ENCODE measurements at places on chromosomes 11 and 22.

DNA sequence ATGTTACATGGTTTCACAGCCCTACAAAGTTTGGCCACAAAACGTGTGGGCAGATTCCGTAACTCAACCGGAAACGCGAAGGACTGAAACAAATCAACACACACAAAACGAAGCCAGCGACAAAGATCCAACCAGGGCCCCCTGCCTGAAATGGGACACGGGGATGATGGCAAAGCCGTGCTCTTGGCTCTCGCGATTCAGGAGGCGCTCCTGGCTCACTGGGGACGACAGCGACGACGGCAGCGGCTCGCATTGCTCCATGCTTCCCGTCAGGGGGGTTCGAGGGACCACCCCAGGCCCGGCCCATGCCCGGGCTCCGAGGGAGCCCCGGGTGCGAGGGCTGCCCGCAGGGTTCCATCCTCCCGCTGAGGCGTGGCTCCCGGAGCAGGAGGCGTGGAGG is 4786.8 kb upstream of the OR11H1 start:
- no peak for DNase-seq

- peak; percentile 34 for DNase-seq
These were observed 2.7 kb downstream of the SIK3 start for GRCh38 chr11:117095284-117096161.

GRCh38 chr11:18012122-18012905 is 533 bp downstream of the SERGEF start:
- DNase-seq: peak; percentile 19

DNA sequence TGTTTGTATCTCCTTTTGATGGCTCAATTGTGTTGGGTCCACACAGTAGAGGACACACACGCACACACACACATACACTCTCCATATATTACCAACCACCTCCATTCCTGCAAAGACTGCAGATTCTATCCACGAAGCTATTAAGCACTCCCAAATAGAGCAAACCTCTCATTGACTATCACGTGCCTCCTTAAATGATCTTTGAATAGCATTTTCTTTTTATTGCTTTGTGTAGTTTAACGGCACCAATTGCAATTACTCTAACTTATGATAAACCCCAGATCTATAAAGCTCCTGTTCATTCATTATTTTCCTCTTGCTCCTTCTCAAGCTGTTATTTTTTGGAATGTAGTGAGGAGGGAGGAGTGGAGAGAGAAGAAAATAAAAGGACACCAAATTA is 204.7 kb downstream of the ST3GAL4 start:
- DNase-seq: no peak

- no peak for DNase-seq
These were observed 46.5 kb downstream of the MYO7A start for GRCh38 chr11:77174559-77174958.

- DNase-seq: no peak
These were observed 3.7 kb upstream of the TMEM109 start for GRCh38 chr11:60910281-60910687.

DNA sequence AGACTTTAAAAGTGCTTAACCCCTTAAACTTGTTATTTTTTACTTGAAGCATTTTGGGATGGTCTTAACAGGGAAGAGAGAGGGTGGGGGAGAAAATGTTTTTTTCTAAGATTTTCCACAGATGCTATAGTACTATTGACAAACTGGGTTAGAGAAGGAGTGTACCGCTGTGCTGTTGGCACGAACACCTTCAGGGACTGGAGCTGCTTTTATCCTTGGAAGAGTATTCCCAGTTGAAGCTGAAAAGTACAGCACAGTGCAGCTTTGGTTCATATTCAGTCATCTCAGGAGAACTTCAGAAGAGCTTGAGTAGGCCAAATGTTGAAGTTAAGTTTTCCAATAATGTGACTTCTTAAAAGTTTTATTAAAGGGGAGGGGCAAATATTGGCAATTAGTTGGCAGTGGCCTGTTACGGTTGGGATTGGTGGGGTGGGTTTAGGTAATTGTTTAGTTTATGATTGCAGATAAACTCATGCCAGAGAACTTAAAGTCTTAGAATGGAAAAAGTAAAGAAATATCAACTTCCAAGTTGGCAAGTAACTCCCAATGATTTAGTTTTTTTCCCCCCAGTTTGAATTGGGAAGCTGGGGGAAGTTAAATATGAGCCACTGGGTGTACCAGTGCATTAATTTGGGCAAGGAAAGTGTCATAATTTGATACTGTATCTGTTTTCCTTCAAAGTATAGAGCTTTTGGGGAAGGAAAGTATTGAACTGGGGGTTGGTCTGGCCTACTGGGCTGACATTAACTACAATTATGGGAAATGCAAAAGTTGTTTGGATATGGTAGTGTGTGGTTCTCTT is 2.8 kb downstream of the MALAT1 start:
- peak; percentile 45 for DNase-seq

DNA sequence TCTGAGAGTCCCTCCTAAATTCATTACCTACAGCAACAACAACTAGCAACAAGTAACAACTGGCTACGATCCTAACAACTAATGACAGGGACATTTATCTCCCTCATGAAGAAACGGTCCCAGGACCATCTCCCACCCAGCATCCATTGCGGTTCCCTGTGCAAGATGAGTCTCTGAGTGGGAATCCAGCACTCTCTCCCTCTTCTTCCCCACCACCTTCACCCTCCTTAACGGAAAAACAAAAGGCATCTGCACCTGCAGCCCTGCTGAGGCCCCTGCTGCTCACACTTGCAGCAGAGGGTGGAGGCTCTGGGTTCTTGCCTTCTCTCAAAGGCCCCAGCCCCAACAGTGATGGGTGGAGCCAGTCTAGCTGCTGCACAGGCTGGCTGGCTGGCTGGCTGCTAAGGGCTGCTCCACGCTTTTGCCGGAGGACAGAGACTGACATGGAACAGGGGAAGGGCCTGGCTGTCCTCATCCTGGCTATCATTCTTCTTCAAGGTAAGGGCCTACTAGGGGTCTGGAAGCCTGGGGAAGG is at the start of gene CD3G:
TSS of gene CD3G (plus strand) at position 364 of the 535 bp plus-strand sequence. CDS start at position 444, 80 bp downstream.
- DNase-seq: no peak

DNA sequence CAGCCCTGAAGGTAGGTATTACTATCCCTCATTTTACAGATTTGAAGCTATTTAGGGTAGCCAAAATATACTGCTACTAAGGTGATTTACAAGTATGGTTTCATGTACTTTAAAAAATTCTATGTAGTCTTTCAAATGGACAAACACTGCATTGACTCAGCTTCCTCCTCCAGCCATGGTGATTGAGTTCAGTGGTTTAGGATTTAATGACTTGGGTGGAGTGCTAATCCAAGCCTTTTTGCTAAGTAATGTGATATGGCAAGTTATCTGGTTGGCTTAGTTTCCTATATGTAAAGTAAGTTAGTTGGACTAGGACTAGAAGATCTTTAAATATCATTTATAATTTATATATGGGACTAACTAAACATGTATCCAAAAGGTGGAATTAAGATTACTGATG is 77.9 kb downstream of the ARHGAP20 start:
- DNase-seq: no peak

DNA sequence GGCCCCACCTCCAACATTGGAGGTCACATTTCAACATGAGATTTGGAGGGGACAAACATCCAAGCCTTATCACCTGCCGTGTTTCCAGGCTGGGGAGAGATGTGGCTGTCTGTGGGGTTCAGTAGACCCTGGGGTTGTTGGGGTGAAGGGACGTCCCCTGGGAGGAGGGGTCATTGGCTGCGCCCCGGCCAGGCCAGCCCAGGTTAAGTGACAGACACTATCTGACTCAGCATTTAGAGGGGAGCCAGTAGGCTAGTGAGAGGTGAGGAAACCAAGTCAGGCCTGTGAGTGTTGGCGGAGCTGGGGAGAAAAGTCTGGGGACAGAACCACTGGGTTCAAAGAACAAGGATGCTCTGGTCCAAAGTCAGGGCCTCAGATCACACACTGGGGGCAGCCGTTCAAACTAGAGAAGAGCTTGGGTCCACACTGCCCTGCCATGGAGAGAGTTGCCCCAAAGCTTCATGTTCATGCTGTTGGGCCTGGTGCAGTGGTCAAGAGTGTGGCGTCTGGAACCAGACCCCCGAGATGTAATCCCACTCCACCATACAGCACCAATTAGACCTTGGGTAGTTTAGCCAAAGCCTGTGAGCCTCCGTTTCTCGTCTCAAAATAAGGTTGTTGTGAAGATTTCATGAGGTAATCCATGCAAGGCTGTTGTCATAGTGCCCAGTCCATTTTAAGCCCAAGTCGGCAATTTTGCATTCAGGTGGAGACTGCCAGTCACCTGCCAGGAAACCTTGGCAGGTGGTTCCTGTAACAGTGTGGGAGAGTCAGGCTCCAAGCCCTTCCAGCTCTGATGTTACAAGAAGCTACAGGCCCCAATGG is 1289.6 kb downstream of the TBC1D22A start:
- no peak for DNase-seq

DNA sequence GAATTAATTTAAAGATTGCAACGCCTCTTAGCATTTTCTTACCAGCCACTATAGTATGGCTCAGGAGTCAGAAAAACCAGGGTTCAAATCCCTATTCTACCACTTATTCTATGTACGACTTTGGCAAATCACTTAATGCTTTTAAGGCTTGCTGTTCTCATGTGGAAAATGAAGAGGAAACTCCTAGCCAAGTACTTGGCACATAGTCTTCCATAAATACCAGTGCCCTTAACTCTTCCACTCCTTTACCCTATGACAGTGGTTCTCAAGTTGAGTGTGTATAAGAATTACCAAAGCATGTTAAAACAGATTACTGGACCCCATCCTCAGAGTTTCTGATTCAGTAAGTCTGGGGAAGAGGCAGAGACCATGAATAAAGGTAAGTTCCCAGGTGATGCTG is 107.6 kb downstream of the RBFOX2 start:
- no peak for DNase-seq
